Daoy (cell line): ENCODE measurements at places on chromosomes 13 and 19. TPM values are rescaled to one million over a fixed set of nuclear protein-coding genes. Genes with fewer than 3 reads are reported as not detected.

NLRP7 gene
- not detected in 2 replicates for total RNA-seq

GRCh38 chr13:41026788-41027187 is 7.7 kb upstream of the ELF1 start:
- no peak for DNase-seq

ZNF578 gene
- total RNA-seq = 1.4 and 1.6 TPM in 2 replicates

DNA sequence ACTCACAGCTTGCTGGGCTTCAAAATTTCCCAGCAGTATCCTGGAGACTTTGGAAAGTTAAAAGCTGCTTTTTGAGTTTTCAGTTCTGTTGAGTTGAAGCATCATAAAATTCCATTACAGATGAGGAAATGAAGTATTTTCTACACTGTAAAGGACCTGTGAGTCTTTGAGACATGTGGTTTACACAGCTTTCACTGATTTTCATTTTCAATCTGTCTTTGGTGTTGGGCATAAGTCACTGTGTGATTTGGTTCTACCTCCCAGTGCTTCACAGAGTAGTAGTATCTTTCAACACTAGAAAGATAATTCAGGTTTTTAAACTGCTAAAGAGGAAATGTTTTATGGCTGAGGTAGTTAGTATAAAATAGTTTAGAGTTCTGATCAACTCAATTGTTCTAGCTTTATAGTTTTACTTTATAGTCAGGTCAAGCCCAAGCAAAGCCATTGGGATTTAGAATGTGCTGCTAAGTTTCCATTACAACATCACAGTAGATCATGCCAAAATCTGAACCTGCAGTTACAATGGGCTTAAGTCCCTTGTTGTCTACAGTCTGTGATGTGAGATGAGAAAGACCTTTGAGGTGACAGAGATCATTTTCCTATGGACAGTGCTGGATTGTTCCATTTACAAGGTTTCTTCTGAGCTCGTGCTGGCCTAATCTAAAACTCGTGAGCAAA is 161.6 kb downstream of the FLT1 start:
- DNase-seq = no peak

GRCh38 chr19:50703915-50704796 is 15.4 kb downstream of the SHANK1 start:
- DNase-seq = peak; percentile 59

ZFP14 gene
- total RNA-seq = 2.3 and 3.3 TPM in 2 replicates

DNA sequence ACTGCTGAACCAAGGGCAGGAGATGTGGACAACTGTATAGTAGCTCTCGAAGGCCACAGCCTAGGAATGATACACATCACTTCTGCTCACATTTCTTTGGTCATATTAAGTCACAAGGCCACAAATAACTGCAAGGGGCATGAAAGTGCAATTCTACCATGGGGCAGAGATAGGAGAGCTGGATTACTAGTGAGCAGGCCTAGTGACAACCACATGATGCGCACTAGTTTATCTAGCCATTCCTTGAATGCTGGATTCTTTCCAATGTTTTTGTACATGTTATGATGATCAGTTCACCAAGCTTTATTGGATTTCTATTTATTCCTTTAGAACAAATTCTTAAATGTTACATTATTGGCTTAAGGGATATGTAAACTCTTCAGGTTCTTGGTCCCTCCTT is 100.7 kb downstream of the MIPEP start:
- no peak for DNase-seq

GRCh38 chr13:45162194-45162593 is 38.7 kb downstream of the KCTD4 start:
- peak; percentile 24 for DNase-seq

KIR2DL1 gene
- total RNA-seq = not detected in 2 replicates

DNA sequence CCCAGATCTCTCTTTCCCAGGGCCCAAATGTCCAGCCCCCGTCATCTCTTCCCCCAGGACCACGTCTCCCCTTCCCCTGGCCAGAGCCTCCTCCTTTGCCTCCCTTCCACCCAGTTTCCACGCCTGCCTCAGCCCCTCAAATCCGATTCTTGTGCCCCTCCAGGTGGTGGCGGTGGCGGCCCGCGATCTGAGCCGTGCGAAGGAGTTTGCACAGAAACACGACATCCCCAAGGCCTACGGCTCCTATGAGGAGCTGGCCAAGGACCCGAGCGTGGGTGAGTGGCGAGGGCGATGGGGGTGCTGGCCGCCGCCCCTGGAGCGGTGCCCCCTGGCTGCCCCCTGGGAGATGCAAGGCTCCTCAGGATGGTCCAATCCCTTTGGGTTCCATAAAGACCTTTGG is 1.3 kb downstream of the DHDH start:
- DNase-seq = no peak

- DNase-seq = no peak
These were observed 56.7 kb downstream of the ZNF536 start for GRCh38 chr19:30428844-30429243.

- DNase-seq = no peak
These were observed 5.3 kb downstream of the PDCD2L start for GRCh38 chr19:34409189-34410164.

COX6B2 gene
- not detected in 2 replicates for total RNA-seq

EXOC3L2 gene
- total RNA-seq = 0.17 and 0.39 TPM in 2 replicates

GRCh38 chr13:58376775-58377174 is 745.2 kb downstream of the PCDH17 start:
- no peak for DNase-seq
